ENCODE measurements at places on chromosomes 7 and 10.
A peak's percentile ranks its signal among the peaks of the same experiment; 100 is the strongest.

GRCh38 chr10:78436222-78436573 is 402.5 kb downstream of the RPS24 start:
- peak; percentile 72 for DNase-seq

GRCh38 chr10:46528171-46528671 is 28.2 kb downstream of the GPRIN2 start:
- no peak for DNase-seq

GRCh38 chr10:78053211-78053868 is 19.7 kb downstream of the RPS24 start:
- peak; percentile 24 for DNase-seq

DNA sequence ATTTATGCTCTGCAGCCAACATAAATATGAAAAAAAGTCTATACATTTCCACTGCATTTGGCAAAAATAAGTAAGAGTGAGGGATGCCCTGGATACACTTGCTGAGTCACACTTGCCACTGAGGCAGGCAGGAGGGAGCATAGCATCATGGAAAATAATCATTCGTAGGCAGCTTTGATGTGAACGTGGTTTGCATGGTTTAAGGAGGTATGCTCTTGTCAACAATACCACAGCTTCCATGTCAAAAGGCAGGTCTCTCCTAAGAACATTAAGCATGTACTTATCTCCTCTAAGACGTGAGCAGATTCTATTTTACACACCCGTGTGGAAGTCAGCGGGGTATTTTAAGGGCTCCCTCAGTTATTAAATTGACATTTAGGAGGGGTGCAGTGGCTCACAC is 89.2 kb upstream of the WDR11 start:
- DNase-seq: no peak

DNA sequence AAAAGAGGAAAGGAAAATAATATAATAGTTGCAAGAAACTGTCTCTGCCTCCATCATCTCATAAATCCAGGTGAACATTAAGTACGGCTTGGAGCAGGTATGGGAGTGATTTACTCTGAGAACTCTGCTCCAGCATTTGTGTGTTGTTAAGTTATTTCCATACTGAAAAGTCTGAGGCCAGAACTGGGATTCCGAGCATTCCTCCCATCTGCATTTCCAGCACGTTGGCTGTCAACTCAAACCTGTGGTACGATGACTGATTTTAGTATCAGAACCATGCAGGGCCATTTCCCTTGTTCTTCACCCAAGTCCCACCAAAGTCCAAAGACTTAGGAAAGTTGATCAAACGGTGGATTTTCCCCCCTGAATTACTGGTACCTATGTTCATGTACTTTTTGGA is 104.9 kb downstream of the CREB5 start:
- no peak for DNase-seq

GRCh38 chr10:71694567-71694968 is 25.0 kb downstream of the C10orf105 start:
- no peak for DNase-seq

- no peak for DNase-seq
Observed at GRCh38 chr10:79268742-79269141, 78.5 kb upstream of the PPIF start.
